ENCODE measurements at places on chromosomes 3 and 15.
A peak's percentile ranks its signal among the peaks of the same experiment; 100 is the strongest.

GRCh38 chr3:177948716-177949425 is 587.4 kb upstream of the KCNMB2 start:
- no peak for DNase-seq

- DNase-seq, result no peak
Measured at GRCh38 chr15:74302821-74303359, 64.6 kb downstream of the CYP11A1 start.

DNA sequence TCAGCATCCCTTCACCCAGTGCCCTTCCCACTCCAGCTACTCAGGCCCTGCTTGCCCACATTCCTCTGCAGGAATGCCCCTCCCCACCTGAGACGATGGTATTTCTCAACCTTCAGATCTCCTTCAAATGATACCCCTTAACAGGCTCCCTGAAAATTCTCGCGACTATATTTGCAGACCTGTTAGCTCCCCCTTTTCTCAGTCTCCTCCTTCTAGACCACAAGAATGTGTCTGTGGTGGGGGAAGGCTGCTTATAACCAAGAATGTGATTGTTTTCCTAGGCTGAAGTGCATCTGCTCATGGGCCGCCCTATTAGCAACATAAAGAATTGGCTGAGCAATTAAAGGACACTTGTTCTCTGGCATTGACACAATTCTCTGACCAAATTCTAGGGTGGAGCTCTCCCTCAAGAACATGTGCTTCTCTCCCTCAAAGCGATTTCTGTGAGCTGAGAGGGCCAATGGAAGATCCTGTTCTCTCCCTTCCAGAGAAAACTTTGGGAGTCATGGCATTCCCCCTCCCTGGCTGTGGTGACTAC is 19.1 kb upstream of the LIMD1 start:
- DNase-seq, result no peak

DNA sequence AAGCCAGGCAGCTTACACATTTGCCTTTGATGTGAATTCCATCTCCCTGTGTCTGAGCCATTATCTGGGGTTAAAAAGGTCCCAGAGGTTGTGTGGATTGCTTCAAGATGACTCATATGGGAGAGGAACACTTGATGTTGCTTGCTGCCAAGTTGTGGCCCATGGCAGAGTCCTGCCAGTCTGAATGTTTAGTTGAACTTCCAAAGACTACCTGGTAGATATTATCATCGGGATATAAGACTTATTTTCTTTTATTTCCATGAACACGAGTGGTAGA is 85.6 kb downstream of the TJP1 start:
- no peak for DNase-seq

- DNase-seq, result no peak
Measured at GRCh38 chr15:48861813-48862431, 16.0 kb upstream of the EID1 start.

GRCh38 chr3:17632401-17633100 is 109.9 kb downstream of the TBC1D5 start:
- no peak for DNase-seq

DNA sequence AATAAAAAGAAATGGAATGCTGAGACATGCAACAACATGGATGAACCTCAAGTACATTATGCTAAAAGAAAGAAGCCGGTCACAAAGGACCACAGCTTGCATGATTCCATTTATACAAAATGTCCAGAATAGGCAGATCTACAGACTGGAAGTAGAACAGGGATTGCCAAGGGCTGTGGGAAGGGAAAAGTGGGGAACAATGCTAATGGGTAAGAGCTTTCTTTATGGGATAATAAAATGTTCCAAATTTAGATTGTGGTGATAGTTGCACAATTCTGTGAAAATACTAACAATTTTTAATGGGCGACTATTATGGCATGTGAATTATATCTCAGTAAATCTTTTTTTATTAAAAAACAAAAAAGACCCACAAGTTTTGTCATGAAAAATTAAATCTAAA is 106.2 kb downstream of the TMCO5A start:
- no peak for DNase-seq

DNA sequence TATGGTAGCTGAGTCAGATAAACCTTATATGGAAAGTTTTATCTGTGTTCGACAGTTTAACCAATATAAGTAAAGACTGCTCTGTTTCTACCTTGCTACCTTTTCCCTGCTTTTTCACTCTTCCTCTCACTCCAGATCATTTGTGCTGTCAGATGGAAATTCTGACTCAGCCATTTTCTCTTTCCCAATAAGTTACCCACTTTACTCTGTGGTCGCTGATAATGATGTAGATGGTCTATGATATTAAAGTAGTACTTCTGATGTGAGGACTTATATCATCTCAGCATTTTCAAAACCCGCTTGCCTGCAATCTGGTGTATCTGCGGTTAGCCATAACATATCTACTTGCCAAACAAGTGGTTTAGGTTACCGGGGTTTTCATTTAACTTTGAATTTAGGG is 15.0 kb upstream of the UTS2B start:
- DNase-seq, result no peak

- no peak for DNase-seq
Measured at GRCh38 chr15:101348643-101349042, 53.6 kb upstream of the SNRPA1 start.

GRCh38 chr15:70084461-70084860 is 13.3 kb downstream of the TLE3 start:
- DNase-seq, result no peak

- no peak for DNase-seq
Measured at GRCh38 chr3:19543212-19543841, 390.7 kb downstream of the EFHB start.

- no peak for DNase-seq
Measured at GRCh38 chr3:25427942-25428788, at the start of gene RARB. TSS of gene RARB (plus strand) at chr3:25428263. CDS start at chr3:25428732, 469 bp downstream.

- no peak for DNase-seq
Measured at GRCh38 chr3:173761161-173761560, 363.6 kb downstream of the NLGN1 start.

DNA sequence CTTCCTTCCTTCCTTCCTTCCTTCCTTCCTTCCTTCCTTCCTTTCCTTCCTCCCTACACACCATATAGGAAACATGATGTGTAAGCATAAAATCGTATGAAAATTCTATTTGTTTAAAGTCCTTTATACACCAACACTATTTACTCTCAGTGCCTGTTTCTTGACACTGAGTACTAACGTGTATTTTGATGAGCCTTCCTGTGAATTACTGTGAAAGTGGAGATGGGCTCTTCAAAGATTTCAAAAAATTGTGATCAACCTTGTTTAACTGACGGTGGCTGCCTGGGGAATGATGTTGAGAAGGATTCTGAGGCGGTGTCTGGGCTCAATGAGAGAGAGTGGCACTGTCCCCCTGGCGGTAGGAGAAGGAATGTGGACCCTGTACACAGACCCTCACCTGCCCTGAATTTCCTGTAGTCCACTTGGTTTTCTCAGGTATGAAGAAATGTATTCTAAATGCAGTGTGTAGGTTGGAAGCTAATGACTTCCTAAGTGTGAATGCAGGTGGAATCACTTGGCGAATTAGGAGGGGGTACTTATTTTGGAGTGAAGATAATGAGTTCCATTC is 237.9 kb downstream of the GAP43 start:
- no peak for DNase-seq

- no peak for DNase-seq
Measured at GRCh38 chr3:15284121-15284889, 48.1 kb downstream of the SH3BP5 start.

DNA sequence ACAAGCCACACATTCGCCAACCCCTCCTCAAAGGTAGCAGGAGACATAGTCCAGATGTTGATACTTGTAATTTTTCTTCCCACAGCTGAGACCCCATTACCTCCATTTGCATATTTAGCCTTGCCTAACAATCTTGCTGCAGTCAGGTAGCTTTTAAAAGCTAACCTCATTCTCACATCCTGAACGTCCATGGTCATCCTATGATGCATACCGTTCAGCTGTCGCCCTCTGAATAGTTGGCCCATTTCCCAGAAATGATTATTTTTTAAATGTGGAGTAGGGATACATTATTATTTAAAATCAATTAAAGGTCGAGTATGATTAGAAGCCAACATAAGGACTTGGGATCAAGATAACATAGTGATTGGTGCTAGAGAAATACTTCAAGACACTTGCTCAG is 165.0 kb downstream of the MEX3B start:
- DNase-seq, result no peak

- DNase-seq, result peak; percentile 7
Measured at GRCh38 chr3:182795389-182795782, 2.1 kb downstream of the ATP11B start.

DNA sequence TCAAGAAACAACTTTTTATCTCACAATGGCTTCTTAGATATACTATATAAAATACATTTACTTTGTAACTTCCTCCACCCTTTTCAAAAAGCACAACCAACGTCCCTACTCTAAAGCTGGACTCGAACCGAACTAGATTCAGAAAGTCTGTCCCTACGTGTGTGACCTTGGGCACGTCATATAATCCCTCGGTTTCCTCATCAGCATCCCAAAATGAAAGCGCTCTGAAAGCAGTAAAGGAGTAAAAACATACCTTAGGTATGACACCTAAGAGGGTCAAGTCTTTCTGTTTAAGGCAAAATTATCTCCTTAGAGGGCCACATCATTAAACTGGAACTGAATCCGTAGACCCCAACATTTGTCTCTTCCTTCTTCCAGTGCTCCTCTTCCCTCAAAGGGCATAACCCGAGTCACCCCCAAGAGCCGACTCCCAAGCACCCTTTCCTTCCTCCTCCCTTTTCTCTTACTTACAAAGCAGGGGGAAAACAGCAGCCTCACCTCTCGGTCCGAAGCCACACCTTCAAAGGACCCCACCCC is 663 bp downstream of the PDCD10 start:
- no peak for DNase-seq

DNA sequence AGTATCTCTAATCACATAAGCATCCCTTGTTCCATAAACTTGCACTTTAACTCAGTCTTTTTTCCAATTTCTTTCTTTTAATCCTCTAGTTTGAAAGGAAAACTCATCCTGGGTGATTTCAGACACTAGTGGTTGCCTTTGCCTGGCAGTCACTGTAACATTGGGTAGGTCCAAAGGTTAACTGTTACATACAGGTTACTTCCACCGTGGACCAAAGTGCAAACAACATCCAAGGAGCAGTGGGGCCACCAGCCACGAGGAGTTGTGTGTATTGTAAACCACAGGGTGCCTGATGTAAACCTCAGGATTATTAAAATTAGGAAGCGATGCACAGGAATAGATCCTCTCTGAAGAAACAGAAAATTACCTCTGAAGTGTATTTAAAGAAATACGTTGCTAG is 75.0 kb downstream of the HCN4 start:
- DNase-seq, result no peak

DNA sequence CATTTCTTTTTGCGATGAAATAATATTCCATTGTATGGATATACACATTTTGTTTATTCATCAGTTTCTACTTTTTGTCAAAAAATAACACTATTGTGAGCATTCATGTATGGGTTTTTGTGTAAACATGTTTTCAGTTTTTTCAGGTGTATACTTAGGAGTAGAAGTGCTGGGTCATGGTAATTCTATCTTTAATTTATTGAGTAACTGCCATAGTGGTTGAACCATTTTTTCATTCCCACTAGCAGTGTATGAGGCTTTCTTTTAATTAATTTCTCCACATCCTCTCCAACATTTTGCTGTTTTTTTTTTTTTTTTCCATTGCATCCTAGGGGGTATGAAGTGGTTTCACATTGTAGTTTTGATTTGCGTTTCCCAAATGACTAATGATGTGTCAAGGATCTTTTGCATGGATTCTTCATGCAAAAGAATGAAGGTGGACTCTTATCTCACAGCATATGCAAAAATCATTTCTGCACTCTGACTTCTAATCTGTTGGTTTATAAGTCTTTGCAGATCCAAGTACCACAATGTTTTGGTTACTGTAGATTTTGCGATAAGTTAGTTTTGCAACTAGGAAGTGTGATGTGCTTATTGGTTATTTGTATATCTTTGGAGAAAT is 12.6 kb downstream of the ATP2C1 start:
- DNase-seq, result no peak

DNA sequence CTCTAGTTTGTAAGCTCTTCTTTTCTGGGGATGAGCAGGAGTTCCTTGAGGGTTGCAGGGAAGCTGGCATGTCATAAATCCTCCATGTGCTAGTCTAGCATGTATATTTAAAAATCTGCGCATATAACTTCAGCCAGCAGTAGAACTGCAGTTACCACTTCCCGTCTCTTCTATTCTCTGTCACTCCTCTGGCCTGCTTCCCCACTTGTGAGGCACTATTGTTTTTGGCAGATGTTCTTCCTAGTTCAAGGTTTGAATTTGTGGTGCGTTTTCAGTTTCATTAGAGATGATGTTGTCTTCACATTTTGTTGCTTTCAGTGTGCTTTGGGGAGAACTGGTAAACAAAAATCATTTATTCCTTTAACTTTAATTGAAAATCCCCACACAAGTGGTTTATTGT is 169.1 kb upstream of the ZPLD1 start:
- no peak for DNase-seq

DNA sequence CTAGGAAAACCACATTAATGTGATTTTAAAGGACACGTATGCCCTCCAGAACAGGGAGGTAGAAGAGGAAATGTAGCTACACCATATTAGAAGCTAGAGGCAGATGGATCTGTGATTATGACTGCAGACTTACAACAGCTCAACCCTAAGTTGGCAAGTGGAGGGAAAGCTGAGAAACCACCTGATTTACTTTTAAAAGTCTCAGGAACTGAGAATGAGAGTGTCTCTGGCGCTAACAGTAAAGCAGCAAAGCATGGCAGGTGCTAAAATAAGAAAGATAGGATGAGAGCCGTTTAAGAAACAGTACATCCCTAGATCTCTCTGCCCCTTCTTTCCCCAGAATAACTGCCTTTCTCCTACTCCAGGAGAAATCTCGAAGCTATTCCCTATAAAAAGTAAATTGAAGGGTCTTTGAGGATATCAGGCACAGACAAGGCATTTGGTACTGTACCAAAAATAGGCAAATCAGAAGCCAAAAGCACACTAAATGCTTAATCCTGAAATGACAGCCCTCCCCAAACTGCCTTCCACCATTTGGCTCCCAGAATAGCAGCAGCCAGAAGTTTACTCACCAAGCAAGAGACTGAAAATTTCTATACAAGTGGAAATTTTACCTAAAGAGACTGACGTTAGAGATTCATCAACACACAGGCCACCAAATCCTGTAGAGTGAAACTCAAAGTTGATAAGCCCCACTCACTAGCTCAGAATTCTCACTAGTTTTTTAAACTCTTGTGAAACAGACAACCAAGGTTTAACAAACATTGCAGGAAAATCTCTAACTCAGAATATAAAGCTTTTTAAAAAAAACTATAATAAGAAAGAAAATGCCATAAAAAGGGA is 34.3 kb upstream of the PARP14 start:
- no peak for DNase-seq

- no peak for DNase-seq
Measured at GRCh38 chr3:136196064-136196400, at the start of gene MSL2. TSS of gene MSL2 (minus strand) at chr3:136196335. CDS start at chr3:136195113, 1,222 bp downstream.

All from stimulated activated CD8-positive, alpha-beta memory T cell treated with anti-CD3 and anti-CD28 coated beads, Interleukin-4, amount 100 ng/mL, for 4 hours (primary cell).